Spleen (tissue), 13 donors: ENCODE measurements at places on chromosomes 12 and 14. TPM values are rescaled to one million over a fixed set of nuclear protein-coding genes. Genes with fewer than 3 reads are reported as not detected.

GRCh38 chr12:70180130-70180529 is 63.1 kb upstream of the CNOT2 start:
- H3K4me3 ChIP-seq: no peak overlapping the region
- H3K27ac ChIP-seq: no peak overlapping the region

GRCh38 chr14:75960231-75960630 is 21.6 kb downstream of the TGFB3 start:
- DNase-seq: no peak
- H3K36me3 ChIP-seq: peaks cover 5% of the 10 kb centered on the region
- H3K27me3 ChIP-seq: no peaks in the 10 kb centered on the region
- no peak overlapping the region for H3K4me3 ChIP-seq
- no peaks in the 10 kb centered on the region for H3K4me1 ChIP-seq

DNA sequence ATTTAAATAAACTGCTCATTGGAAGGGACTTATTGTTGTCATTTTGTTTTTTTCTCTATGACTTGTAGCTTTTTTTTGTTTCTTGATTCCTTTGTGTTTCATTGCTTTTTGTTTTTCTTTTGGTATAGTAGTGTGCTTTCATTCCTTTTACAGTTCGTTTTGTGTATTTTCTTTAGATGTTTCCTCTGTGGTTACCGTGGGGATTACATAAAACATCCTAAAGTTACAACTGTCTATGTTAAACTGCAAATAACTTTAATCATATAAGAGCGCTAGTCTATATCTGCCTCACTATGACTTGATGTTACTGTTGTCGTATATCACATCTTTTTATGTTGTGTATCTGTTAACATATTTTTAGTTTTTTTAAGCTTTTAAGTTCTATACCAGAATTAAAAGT is 86.9 kb downstream of the ATF7IP start:
- H3K27me3 ChIP-seq: no peaks in the 10 kb centered on the region
- no peak overlapping the region for H3K27ac ChIP-seq
- H3K4me1 ChIP-seq: peaks cover 5% of the 10 kb centered on the region
- no peak overlapping the region for H3K4me3 ChIP-seq

GRCh38 chr12:102281231-102281630 is 83.6 kb upstream of the PMCH start:
- no peak overlapping the region for H3K27ac ChIP-seq
- no peak for DNase-seq
- H3K27me3 ChIP-seq: no peaks in the 10 kb centered on the region
- H3K4me1 ChIP-seq: no peaks in the 10 kb centered on the region
- no peak overlapping the region for H3K4me3 ChIP-seq

GRCh38 chr12:862303-862911 is 87.1 kb downstream of the RAD52 start:
- no peak for DNase-seq
- no peak overlapping the region for H3K27ac ChIP-seq
- H3K27me3 ChIP-seq: no peaks in the 10 kb centered on the region
- H3K36me3 ChIP-seq: peaks cover 100% of the 10 kb centered on the region

- peak; percentile 86 for DNase-seq
- H3K27ac ChIP-seq: peak overlapping the region; percentile 51
- H3K36me3 ChIP-seq: no peaks in the 10 kb centered on the region
- H3K27me3 ChIP-seq: no peaks in the 10 kb centered on the region
- peaks cover 7% of the 10 kb centered on the region for H3K4me1 ChIP-seq
- no peak overlapping the region for H3K4me3 ChIP-seq
Measured at GRCh38 chr12:51886021-51886710, 1.7 kb upstream of the ANKRD33 start.

DNA sequence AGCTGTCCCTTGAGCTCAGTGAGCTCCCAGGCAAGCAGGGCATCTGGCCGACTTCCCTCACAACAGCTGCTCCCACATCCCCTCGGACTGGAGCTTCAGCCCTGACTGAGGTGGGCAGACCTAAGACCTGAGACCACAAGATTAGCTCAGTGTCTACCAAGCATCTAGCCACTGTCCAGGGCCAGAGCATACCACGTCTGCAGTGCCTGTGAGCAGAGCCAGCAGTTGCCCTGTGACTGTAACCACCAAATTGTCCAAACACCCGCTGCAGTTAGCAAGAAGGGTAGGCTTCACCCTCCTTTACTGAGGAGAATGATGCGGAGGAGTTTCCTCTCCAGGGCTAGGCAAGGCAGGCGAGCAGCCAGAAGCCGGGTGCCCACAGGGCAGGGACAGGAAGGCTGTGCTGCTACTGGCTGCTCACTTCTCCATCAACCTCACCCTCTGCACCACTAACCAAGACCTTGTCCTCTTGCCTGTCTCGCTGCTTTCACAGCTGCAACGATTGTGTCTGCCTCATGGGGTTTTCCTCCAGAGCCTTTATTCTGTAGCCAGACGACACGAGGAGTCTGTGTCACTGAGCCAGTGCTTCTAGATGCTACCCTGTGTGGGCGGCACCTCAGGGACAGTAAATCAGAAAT is 53.9 kb downstream of the ANAPC7 start:
- peaks cover 8% of the 10 kb centered on the region for H3K4me1 ChIP-seq
- H3K27ac ChIP-seq: peak overlapping the region; percentile 7
- H3K36me3 ChIP-seq: peaks cover 67% of the 10 kb centered on the region
- no peak for DNase-seq
- no peaks in the 10 kb centered on the region for H3K27me3 ChIP-seq

- H3K36me3 ChIP-seq: no peaks in the 10 kb centered on the region
- H3K27me3 ChIP-seq: no peaks in the 10 kb centered on the region
- no peak for DNase-seq
Measured at GRCh38 chr12:104060791-104061190, 3.5 kb upstream of the HCFC2 start.

DNA sequence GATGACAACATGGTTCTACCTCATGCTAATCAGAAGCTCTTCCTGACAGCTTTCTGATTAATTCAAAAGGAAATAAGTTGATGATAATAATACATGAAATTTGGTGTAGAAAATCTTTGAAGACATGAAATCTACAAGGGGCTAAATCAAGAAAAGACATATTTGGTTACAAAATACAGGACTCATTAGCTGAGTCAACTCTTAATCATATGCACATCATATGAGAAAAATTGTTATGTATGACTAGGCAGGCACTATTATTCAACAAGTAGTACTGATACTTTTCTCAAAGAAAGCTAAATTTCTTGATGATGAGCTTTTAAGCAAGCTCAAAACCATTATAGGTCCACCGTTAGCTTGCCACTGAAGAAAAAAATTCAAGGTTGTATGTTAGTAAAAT is 7.1 kb downstream of the ABCC9 start:
- no peak for DNase-seq
- no peak overlapping the region for H3K4me3 ChIP-seq
- H3K4me1 ChIP-seq: no peaks in the 10 kb centered on the region
- H3K27me3 ChIP-seq: peaks cover 8% of the 10 kb centered on the region
- no peak overlapping the region for H3K27ac ChIP-seq

DNA sequence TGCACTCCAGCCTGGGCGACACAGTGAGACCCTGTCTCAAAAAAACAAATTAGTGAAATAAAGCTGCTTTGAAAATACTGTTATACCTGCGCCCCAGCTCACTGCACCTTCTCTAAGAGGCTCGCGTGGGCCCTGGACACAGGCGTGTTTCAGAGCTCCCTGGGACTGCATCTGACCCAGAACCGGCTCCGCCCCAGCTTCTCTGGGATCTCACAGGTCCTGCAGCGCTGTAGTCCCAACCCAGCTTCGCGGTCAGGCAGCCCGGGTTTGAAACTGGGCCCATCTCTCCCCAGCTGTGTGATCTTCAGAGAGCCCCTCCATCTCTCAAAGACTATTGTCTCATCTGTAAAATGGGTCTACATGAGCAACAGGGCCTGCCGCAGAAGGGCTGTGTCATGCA is 7.5 kb downstream of the RIMBP2 start:
- DNase-seq: no peak
- no peak overlapping the region for H3K4me3 ChIP-seq
- no peaks in the 10 kb centered on the region for H3K4me1 ChIP-seq
- peaks cover 25% of the 10 kb centered on the region for H3K27me3 ChIP-seq
- H3K27ac ChIP-seq: no peak overlapping the region

DNA sequence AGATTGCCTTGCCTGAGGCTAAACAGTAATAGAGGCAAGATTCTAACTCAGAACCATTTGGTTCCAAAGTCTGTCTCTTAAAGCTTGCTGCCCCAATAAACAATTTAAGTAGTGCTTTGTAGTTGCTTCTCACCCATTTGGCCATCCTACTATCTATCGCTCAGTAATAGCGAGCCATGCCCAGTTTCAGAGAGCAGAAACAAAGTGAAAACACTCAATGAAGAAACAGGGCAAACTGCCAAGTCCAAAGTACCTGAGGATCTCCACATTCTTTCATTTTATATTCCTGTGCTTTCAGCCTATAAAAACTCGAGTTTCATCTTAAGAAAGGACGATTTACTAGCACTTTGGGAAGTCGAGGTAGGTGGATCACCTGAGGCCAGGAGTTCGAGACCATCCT is 103.3 kb upstream of the BBS10 start:
- H3K27me3 ChIP-seq: no peaks in the 10 kb centered on the region
- H3K4me1 ChIP-seq: no peaks in the 10 kb centered on the region
- H3K4me3 ChIP-seq: no peak overlapping the region

Gene AHNAK2
- total RNA-seq: 0.43 TPM

Gene CLEC4A
- total RNA-seq: 9.7 TPM

Gene GPRC5D
- 0.40 TPM for total RNA-seq

Gene VRTN
- not detected for total RNA-seq
